ENCODE measurements at places on chromosomes 4 and X. TPM values are rescaled to one million over a fixed set of nuclear protein-coding genes. Genes with fewer than 3 reads are reported as not detected.

- no peak overlapping the region for H3K27ac ChIP-seq
- DNase-seq = no peak
- H3K4me1 ChIP-seq = peaks cover 18% of the 10 kb centered on the region
These were observed 43.7 kb upstream of the TADA2B start for GRCh38 chr4:6999172-7000086.

GRCh38 chrX:16834806-16835205 lies 35.4 kb downstream of the RBBP7 start:
- no peak for DNase-seq
- H3K27me3 ChIP-seq = peaks cover 20% of the 10 kb centered on the region
- no peaks in the 10 kb centered on the region for H3K4me1 ChIP-seq
- no peak overlapping the region for H3K4me3 ChIP-seq
- no peak overlapping the region for H3K27ac ChIP-seq
- H3K36me3 ChIP-seq = peaks cover 1% of the 10 kb centered on the region

GRCh38 chrX:130204647-130205046 lies 32.9 kb downstream of the RAB33A start:
- H3K27ac ChIP-seq = no peak overlapping the region
- H3K4me3 ChIP-seq = no peak overlapping the region
- no peaks in the 10 kb centered on the region for H3K36me3 ChIP-seq
- H3K4me1 ChIP-seq = no peaks in the 10 kb centered on the region

GRCh38 chrX:20585782-20586181 lies 319.1 kb upstream of the RPS6KA3 start:
- no peak for DNase-seq
- H3K27ac ChIP-seq = no peak overlapping the region
- no peaks in the 10 kb centered on the region for H3K4me1 ChIP-seq
- H3K27me3 ChIP-seq = no peaks in the 10 kb centered on the region

DNA sequence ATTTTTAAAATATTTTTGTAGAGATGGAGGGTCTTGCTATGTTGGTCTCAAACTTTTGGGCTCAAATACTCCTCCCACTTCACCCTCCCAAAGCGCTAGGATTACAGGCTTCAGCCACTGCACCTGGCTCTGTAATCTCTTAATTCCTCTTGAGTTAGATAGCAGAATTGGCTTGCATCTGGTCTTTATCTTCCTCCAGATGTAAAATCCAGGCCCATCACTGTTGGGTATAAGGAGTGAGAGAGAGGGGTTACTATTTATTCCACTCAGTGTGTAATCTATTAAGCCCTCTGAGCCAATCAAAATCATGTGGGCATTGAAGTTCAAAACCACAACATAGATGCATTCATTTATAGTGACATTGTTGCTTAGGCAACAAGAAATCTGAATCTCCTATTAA lies 33.9 kb downstream of the ANK2 start:
- H3K27ac ChIP-seq = no peak overlapping the region
- H3K27me3 ChIP-seq = no peaks in the 10 kb centered on the region
- H3K4me1 ChIP-seq = no peaks in the 10 kb centered on the region
- DNase-seq = no peak

GRCh38 chrX:43909141-43909540 lies 26.9 kb upstream of the MAOB start:
- peaks cover 4% of the 10 kb centered on the region for H3K27me3 ChIP-seq
- DNase-seq = no peak
- H3K4me1 ChIP-seq = no peaks in the 10 kb centered on the region
- H3K36me3 ChIP-seq = no peaks in the 10 kb centered on the region
- no peak overlapping the region for H3K4me3 ChIP-seq
- no peak overlapping the region for H3K27ac ChIP-seq

GRCh38 chr4:16212138-16212782 lies 14.0 kb downstream of the TAPT1 start:
- no peak for DNase-seq
- H3K27ac ChIP-seq = no peak overlapping the region
- H3K4me3 ChIP-seq = no peak overlapping the region
- no peaks in the 10 kb centered on the region for H3K27me3 ChIP-seq
- no peaks in the 10 kb centered on the region for H3K36me3 ChIP-seq

GRCh38 chr4:870951-871350 lies 45.0 kb upstream of the CPLX1 start:
- H3K27ac ChIP-seq = no peak overlapping the region
- H3K4me1 ChIP-seq = peaks cover 2% of the 10 kb centered on the region
- peak; percentile 66 for DNase-seq
- no peaks in the 10 kb centered on the region for H3K27me3 ChIP-seq

DNA sequence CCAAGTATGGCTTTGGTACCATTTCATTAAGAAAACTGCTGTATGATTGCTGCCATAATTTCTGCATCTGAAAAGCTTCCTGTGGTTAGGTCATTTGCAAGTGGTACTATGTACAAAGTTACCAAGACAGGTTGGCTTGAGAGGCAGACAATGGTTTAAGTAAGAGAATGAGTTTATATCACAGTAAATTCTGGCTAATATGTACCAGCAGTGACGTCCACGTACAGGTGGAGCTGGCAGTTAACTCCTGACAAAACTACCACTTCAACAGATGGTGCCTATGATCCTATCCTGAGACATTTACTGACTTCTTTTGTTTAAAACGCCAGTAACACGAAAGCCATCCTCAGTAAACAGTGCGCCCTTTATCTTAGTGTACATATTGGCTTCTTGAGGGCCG lies 198.4 kb downstream of the NR3C2 start:
- no peak overlapping the region for H3K4me3 ChIP-seq
- H3K27me3 ChIP-seq = no peaks in the 10 kb centered on the region
- no peaks in the 10 kb centered on the region for H3K4me1 ChIP-seq
- no peak overlapping the region for H3K27ac ChIP-seq

- no peak overlapping the region for H3K4me3 ChIP-seq
- H3K36me3 ChIP-seq = no peaks in the 10 kb centered on the region
- H3K4me1 ChIP-seq = peaks cover under 1% of the 10 kb centered on the region
- no peaks in the 10 kb centered on the region for H3K27me3 ChIP-seq
- no peak overlapping the region for H3K27ac ChIP-seq
These were observed 119.7 kb downstream of the FRYL start for GRCh38 chr4:48660347-48660746.

GRCh38 chr4:172546782-172547181 lies 621.8 kb upstream of the GALNT7 start:
- H3K36me3 ChIP-seq = no peaks in the 10 kb centered on the region
- no peak overlapping the region for H3K4me3 ChIP-seq
- DNase-seq = peak; percentile 16
- no peak overlapping the region for H3K27ac ChIP-seq
- H3K27me3 ChIP-seq = no peaks in the 10 kb centered on the region

GRCh38 chrX:136616987-136617685 lies 30.8 kb upstream of the CD40LG start:
- no peaks in the 10 kb centered on the region for H3K36me3 ChIP-seq
- no peaks in the 10 kb centered on the region for H3K27me3 ChIP-seq
- H3K4me1 ChIP-seq = no peaks in the 10 kb centered on the region

DNA sequence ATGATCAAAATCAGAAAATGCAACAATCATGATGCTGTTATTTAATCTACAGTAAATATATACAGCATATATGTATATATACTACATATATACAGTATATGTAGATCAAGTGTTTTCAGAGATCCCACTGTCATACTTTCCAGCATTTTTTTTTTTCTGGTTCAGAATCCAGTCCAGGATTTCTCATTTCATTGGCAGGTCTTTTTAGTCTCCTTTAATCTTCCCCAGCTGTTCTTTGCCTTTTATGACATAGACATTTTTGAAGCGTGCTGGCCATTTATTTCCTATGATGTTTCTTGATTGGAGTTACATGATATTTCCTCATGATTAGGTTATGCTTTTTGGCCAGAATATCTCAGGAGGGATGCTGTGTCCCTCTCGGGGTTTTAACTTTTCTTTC lies 92.0 kb upstream of the TLR2 start:
- H3K4me1 ChIP-seq = no peaks in the 10 kb centered on the region
- DNase-seq = no peak
- H3K27me3 ChIP-seq = no peaks in the 10 kb centered on the region
- H3K4me3 ChIP-seq = no peak overlapping the region
- H3K27ac ChIP-seq = no peak overlapping the region

DNA sequence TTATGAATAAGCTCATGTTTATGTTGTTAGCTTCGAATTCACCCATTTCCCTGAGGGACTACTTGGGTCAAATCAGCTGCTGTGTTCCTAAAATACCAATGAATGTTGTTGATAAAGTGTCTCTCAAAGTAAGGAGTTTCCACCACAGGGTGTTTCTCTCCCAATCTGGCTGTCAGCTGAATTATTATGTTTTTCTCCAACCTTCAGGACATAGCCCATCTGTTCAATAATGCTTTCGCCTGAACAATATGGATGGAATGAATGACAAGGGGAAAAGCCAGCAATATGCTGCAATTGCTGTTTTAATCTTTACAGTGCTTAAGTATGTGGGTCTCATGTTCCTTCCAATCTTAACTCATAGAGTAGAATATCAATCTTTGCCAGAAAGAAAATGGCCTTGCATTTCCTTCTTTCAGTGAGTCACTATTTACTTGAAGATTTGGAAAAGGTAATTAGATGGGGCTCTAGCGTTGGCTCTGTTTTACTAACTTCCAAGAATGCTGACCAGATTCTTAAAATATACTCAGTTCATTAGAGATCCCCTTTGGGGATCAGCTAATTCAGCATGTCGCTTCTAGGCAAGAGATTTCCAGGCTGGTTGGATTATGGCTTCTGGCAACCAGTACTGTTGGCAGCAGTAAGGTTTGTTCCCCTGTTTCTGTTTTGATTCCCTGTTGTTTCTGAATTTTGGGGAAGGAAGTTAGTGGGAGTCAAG lies 410.5 kb downstream of the PPP3CA start:
- no peak overlapping the region for H3K4me3 ChIP-seq
- DNase-seq = no peak
- H3K27me3 ChIP-seq = no peaks in the 10 kb centered on the region
- H3K27ac ChIP-seq = no peak overlapping the region
- H3K36me3 ChIP-seq = no peaks in the 10 kb centered on the region

GRCh38 chrX:51759055-51759839 lies 16.0 kb downstream of the GSPT2 start:
- H3K4me1 ChIP-seq = no peaks in the 10 kb centered on the region
- H3K27ac ChIP-seq = no peak overlapping the region
- no peak for DNase-seq
- H3K4me3 ChIP-seq = no peak overlapping the region
- H3K27me3 ChIP-seq = peaks cover 2% of the 10 kb centered on the region

GRCh38 chrX:10990418-10990817 lies 120.7 kb upstream of the HCCS start:
- H3K4me3 ChIP-seq = no peak overlapping the region
- H3K36me3 ChIP-seq = no peaks in the 10 kb centered on the region
- H3K27ac ChIP-seq = no peak overlapping the region
- no peak for DNase-seq

GRCh38 chr4:80963051-80963450 lies 67.5 kb upstream of the BMP3 start:
- H3K27ac ChIP-seq = no peak overlapping the region
- DNase-seq = no peak
- H3K36me3 ChIP-seq = no peaks in the 10 kb centered on the region
- no peaks in the 10 kb centered on the region for H3K4me1 ChIP-seq
- no peak overlapping the region for H3K4me3 ChIP-seq

TMEM31 gene
- not detected for polyA plus RNA-seq

CDKL5 gene
- 2.0 TPM for polyA plus RNA-seq

WNK3 gene
- polyA plus RNA-seq = 0.75 TPM

QRFPR gene
- polyA plus RNA-seq = 0.99 TPM

SULT1E1 gene
- polyA plus RNA-seq = 0.28 TPM

FRMPD4 gene
- polyA plus RNA-seq = not detected

C4orf17 gene
- polyA plus RNA-seq = not detected

NLGN4X gene
- 0.41 TPM for polyA plus RNA-seq

USP17L28 gene
- polyA plus RNA-seq = not detected

GYPE gene
- 0.60 TPM for polyA plus RNA-seq

FREM3 gene
- polyA plus RNA-seq = not detected

EDA2R gene
- 0.71 TPM for polyA plus RNA-seq

CSAG3 gene
- polyA plus RNA-seq = not detected

Measured in kidney (tissue), 22 donors.